ENCODE measurements at places on chromosomes 1 and 21.

DNA sequence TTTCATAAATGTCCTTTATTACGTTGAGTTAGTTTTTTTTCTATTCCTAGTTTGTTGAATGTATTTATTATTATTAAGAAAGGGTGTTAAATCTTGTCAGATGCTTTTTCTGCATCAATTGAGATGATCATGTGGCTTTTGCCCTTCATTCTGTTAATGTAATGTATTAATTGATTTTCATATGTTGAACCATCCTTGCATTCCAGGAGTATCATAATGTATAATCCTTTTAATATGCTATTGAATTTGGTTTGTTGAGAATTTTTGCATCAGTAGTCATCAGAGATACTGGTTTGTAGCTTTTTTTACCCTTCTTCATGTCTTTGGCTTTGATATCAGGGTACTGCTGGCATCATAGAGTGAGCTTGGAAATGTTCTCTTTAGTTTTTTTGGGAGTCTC lies 100.0 kb downstream of the POFUT2 start:
- DNase-seq, result no peak

DNA sequence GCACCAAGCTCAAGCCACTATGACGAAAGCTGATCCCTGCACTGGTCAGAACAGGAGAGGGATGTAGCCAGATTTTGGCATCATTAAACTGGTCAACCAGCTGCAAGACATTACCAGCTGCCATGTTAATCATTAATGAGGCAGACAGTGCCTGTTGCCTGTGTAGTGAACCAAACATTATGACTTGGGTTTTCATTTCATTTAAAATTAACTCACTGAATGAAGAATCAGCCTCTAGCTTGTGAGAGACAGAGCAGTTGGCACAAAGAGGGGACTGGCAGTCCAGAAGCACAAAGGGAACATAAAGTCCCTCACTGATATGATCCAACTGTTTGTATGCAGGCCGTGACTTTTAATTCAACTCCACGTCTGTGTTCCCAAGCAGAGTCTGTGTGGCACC lies 318.9 kb downstream of the SEC16B start:
- DNase-seq, result no peak

DNA sequence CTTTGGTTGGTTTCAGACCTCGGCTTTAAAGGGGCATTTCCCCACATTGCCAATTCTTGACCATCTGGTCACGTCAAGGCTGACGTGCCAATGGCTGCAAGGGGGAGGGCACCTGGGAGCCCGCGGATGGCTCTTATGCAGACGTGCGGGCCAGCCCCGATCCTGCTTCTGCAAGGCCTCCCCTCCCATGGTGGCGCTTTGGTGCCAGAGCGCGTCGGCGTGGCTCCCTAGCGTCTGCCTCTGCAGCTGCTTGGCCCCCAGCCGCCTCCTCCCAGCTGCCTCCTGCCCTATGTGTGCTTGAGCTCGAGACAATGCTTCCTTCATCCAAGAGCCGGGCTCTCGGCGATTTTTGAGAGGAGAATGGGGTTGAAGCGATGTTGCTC lies 29.1 kb downstream of the SKI start:
- DNase-seq, result no peak

DNA sequence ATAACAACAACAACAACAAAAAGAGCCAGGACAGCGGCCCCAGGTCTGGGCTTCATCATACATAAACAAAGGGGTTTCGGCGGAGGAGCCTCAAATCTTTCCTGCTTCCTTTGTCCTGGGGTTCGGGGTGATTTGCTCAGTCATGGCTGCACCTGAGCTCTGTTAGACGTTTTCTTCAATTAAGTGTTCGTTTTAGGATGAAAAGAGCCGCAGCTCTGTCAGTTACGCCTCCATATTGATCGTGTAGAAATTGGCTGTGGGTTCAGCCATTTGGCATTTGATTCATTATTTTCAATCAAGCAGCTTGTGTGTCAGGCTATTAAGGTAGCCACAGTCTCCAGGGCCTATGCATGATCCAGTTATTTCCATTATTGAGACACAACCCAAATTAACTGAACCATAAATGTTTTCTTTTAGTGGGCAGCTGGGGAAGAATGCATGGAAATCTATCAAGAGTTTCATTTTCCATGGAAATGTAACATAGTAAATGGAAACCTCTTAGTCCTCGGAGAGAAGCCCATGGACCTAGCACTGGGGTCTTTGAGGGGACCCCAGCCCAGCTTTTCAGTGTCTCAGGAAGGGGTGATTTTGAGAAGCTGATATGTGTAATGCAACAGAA lies 370.0 kb upstream of the C1orf174 start:
- no peak for DNase-seq

GRCh38 chr21:45539046-45539795 lies 3.0 kb downstream of the SLC19A1 start:
- no peak for DNase-seq

DNA sequence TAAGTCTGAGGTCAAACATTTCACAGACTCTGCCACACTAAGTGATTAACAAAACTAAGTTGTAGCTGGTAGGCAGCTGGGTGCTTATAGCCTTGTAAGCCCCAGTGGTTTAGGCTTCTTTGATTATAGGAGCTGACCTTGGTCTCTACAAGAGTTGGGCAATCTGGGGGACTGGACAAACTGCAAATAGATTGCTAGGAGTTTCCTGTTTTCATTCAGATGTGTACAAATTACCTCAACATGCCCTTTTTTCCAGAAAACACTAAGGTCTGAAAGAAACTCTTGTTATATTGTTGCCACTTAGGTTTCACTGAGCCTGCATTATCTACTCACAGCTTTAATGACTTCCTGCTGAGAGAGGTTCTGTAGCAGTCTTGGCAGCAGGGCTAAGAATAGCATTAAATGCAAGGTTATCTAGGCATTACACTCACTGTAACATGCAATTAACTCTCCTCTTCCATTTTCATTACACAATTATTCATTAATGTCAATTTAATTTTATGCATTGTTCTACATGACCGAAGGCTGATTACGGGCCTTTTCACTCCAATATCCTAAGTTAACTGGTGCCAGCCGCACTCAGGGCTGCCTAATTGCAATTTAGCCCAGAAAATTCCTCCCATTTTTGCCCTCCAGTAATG lies 314.0 kb downstream of the LMO4 start:
- DNase-seq, result no peak

DNA sequence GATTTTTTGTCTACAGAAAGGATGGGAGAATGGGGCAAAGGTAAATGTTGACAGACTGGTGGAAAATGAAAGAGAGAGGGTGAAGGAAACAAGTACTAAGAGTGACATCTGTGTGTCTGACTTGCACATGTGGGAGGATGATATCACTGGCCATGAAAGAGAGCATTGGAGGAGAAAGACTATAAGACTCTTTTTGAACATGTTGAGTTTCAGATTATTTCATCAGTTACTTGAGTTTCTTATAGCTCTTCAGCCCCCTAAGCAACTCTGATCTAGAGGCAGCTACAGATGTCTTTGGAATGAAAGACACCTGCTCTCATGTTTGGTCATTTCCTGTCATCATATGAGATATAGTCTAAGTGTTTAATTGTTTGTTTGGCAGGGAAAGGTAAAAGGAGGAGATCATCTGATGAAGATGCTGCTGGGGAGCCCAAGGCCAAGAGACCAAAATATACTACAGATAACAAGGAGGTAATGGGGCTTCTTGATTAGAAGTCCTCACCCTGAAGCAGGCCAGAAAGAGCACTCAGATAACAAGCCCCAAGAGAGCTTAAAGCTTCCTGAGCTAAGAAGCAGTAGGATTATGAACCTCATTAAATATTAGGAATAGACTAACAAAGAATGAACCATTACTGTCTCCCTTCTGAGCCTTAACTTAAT lies 4.5 kb downstream of the POLR3C start:
- DNase-seq, result no peak

GRCh38 chr21:35521852-35522505 lies 472.9 kb upstream of the RUNX1 start:
- DNase-seq, result no peak

DNA sequence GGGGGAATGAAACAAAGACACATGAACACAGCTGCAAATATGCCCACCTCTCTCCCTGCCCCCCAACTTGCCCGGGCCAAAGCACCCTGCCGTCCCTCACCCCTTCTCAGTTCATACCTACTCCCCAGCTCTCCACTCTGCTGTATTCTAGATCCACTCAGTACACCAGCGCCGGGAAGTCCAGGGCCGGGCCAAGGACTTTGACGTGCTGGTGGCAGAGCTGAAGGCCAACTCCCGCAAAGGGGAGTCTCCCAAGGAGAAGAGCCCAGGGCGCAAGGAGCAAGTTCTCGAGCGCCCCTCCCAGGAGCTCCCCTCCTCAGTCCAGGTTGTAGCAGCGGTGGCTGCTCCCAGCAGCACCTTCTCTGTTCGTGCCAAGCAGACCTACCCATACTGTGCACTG lies 5.0 kb downstream of the ATXN7L2 start:
- DNase-seq, result no peak

GRCh38 chr1:69315416-69315815 lies 252.3 kb upstream of the LRRC7 start:
- no peak for DNase-seq

- DNase-seq, result no peak
These were observed 956 bp upstream of the SCAF4 start for GRCh38 chr21:31732597-31733550.

GRCh38 chr21:44778499-44778911 lies 23.1 kb downstream of the UBE2G2 start:
- DNase-seq, result no peak

DNA sequence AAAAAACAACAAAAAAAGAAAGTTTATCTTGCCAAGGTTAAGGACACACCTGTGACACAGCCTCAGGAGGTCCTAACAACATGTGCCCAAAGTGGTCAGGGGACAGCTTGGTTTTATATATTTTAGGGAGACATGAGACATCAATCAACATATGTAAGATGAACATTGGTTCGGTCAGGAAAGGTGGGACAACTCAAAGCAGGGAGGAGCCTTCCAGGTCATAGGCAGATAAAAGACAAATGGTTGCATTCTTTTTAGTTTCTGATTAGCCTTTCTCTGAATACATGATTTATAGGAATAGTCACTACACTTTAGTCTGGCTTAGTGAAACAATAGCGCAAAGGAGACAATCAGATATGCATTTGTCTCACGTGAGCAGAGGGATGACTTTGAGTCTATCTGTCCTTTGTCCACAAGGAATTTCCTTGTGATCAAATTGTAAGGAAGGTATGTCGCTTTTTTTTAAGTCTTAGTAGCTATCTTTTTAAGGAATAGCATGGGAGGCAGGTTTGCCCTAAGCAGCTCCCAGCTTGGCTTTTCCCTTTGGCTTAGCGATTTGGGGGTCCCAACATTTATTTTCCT lies 23.3 kb upstream of the OVAAL start:
- DNase-seq, result no peak

GRCh38 chr21:43340491-43341377 lies 86.2 kb downstream of the SIK1 start:
- no peak for DNase-seq

GRCh38 chr1:234647245-234647644 lies 37.3 kb upstream of the IRF2BP2 start:
- DNase-seq, result no peak

DNA sequence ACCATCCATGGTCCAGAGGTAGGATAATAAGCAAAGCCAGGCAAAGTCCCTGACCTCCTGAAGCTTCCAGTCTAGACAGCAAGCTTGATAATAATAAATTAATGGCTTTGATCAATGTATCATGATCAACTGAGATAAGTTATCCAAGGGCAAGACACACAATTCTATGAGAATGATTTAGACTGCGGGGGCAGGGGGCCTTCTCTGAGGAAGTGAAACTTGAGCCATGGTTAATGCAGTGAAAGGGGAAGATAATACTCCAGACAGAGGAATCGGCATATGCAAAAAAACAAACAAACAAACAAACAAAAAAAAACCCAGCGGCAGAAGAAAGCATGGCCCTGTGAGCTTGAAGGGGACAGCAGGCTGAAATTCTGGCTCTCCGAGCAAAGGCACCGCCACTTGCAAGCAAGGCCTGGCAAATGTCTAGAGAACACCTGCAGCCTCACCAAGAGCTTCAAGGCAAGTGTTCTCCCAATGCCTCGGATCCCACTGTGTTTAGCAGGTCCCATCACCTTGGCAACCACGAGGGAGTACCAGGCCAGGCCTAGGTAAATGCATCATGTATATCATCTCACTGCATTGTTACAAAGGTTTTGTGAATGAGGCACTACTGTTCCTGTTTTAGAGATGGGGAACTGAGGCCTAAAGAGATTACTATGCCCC lies 24.9 kb downstream of the CSMD2 start:
- no peak for DNase-seq

GRCh38 chr1:31180338-31180737 lies 59.3 kb downstream of the NKAIN1 start:
- DNase-seq, result no peak

DNA sequence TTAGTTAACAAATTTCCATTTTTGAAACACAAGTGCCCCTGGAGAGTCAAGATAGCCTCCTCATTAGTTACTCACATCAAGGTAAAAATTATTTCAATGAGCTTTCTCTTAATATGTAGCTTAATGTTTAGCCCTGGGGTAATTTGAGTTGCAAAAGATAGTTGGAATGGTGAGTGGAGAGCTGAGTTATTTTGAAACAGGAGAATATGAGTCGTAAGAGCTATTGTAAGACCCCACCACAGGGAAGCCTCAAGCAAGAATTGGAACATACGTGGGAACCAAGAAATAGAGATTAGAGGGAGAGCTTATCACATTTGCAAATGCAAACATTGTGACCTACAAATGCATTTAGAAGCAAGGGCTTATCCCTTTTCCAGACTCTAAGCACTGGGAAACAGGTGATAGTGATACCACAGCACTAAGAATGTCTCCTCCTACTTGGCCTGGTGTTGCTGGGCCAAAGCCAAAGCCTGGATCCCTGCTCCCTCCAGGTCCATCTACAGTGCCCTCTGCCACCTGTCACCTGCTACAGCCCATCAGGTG lies 635.1 kb downstream of the PTPRC start:
- DNase-seq, result no peak

DNA sequence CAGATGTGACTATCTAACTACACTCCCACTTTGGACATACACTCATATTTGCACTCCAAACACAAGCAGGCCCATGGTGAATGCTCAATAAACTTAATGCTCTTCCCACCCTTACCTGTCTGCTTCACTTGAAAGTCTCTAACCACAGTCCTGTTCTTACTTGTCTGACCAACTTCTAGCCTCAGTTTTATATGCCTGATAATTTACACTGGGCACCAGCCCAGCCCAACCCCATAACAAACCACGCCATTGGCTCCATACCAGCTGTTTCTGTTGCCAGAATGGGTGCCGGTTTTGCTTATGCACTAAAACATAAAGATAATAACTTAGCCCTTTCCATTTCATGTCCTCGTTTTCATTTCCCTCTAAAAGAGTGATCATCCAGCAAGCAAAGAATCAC lies 395.4 kb downstream of the NTNG1 start:
- no peak for DNase-seq

DNA sequence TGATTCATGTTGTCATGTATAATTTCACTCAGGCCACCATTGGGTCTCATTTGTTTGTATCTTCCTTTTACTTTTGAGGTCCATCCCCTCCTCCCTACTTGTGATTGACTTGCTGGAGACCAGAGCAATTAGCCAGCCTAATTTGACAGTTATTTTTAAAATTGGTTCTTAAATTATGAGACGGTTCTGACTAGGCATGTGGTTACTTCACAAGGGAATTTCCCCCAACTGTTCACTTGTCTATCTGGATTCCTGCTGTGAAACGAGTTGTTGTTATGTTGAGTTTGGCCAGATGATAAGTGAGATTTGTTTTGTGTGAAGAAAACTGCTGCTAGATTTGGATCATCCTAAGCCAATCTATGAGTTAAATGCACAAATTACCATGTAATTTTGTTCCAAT lies 359.1 kb downstream of the BARHL2 start:
- DNase-seq, result no peak
